ENCODE measurements at places on chromosomes 7 and 10.

DNA sequence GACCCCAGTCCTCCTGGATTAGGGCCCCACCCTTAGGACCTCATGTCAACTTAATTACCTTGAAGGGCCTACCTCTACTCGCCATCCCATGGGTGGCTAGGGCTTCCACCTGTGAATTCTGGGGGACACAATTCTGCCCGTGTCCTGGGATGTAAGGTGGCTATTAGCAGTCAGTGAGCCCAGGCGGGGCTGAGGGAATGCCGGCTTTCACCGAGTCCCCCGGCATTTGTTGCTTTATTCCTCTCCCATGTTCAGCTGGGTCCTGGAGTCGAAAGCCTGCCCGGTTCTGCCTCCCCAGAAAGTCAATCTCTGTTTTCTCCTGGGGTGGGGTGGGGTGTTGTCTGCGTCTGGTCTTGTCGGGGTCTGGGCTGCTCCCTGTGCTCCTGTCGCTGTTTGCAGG, 125.6 kb downstream of the GLRX3 start:
- no peak for DNase-seq

DNA sequence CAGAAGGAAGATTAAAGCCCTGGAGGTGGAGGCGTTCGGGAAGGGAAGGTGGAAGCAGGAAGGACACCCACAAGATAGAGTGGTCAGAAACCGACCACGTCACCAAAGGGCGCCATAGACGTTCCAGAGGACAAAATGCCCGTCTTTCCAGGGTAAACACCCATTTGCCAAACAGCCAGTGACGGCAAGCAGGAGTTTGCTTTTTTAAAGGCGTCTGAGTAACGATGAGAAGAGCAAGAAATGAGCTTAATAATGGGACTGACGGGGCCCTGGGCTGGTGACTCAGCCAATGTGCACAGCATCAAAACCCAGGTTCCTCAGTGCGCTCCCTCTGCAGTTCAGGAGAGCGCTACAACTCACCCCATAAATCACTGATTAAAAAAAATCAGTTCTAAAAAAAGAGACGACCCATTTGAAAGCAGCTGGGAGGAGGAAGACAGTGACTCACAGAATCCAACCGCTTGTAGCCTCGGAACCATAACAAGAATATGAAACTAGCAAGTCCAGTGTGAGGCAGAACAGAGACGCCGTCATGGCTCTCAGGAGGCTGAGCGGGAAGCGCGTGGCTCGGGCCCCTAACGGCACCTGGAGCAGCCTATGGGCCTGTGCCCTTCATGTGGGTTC, 5.9 kb downstream of the DIP2C start:
- DNase-seq: no peak

DNA sequence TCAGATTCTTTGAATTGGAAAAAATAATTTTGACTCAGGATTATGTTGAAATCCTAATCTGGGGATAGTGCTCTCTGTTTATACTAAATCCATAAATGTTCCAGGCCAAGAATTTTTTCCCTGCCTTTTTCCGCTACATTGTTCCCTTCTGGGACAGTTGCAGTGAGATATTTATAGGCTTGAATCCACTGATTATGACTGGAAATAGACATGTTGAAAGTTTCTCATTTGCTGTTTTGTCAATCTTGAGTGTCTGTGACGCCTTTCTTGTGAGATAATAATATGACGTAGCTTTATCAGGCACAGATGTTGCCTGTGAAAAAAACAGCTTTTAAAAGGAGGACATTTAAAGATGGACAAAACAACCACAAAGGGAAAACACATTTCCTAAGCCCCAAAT, 155.9 kb downstream of the ARID5B start:
- no peak for DNase-seq

DNA sequence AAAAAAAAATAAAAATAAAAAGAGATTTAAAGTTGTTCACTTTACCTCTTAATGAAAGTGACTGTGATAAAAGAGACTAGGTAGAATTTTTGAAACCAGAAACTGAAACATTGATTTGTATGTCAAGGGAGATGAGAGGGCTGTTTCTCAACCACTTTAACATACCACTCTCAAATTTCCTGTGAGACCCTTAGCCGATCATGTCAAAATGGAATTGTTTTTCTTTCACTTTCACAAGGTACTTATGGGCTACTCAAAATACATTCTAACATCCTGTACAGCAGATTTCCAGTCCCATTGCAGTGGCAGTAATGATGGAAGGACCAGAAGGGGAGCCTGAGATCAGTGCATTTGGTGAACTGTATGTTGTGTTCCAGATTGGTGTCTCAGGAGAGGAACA, 261.2 kb downstream of the PPP1R3A start:
- no peak for DNase-seq

GRCh38 chr10:60382946-60383681, 6.6 kb downstream of the ANK3 start:
- peak; percentile 39 for DNase-seq

- DNase-seq: no peak
These were observed 10.6 kb upstream of the TSPAN14 start for GRCh38 chr10:80443531-80443974.

DNA sequence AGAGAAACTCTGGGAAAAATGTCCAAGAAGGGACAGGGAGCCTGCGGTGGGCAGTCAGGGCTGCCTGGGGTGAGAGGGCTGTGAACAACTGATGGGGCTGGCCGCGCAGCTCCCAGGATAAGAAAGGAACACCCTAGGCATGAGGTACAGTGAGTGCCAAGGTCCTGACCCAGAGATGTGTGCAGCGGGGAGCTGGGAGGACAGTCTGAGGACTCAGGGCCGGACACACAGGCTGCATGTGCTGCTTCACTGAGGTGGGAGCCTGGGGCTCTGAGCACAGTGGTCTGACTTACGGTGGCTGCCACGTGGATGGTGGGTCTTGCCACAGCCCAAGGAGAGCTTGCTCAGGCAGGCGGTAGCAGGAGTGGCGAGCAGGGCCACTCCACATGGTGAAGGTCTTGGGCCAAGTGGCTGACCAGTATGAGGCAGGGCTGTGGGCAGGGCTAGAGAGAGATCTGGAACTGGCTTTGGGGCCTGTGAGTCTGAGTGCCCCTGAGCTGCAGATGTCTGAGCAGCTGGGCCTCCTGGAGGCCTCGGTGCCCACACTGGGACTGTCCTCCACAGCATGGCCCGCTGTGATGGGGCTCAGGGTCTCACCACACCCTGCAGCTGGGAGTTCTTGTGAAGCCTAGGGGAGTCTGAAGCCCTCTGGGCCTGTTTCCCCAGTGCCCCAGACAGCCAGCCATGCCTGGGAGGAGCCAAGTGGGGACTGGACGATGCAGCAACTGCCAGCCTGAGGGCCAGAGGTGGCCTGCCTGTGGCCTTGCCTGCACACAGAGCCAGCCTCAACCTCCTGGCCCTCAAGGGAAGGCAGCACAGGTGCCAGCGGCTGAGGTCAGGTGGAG, 60.3 kb downstream of the RASGEF1A start:
- DNase-seq: no peak

DNA sequence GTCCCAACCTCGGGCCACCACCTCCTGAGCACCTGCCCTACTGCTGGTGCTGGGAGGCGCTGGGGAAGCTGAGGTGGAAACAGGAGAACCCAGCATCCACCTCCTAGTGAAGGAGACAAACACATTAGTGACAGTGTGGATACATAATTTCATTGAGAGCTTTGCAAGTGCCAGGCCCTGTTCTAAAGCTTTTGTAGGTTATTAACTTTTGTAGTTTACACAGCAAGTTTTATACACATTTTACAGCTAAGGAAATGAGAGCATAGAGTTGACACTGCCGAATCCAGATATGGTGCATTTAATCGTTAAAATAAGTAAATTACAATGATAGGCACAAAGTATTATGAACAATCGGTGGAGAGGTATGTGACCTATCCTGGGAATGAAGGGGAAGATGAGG, 466.1 kb upstream of the C7orf33 start:
- no peak for DNase-seq

GRCh38 chr10:4661511-4662255, 164.3 kb upstream of the AKR1E2 start:
- no peak for DNase-seq

- peak; percentile 8 for DNase-seq
These were observed 316.5 kb upstream of the CACNA2D1 start for GRCh38 chr7:82760074-82760473.

GRCh38 chr10:71492872-71493271, 96.2 kb downstream of the CDH23 start:
- no peak for DNase-seq

DNA sequence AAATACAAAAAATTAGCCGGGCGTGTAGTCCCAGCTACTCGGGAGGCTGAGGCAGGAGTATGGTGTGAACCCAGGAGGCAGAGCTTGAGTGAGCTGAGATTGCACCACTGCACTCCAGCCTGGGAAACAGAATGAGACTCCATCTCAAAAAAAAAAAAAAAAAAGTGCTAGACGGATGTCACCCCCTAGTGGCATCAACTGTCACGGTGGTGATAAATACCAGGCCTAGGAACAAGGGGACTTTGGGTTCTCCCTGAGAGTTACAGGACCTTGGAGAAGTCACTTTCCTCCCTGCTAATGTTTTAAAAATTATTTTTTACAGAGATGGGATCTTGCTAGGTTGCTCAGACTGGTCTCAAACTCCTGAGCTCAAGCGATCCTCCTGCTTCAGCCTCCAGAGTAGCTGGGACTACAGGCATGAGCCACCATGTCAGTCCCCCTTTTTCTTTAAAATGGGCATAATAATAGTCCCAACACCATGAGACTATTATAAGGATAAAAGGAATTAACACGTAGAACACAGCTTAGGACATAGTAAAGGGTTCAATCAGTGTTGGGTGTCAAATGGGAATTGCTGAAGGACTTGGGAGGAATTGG, 2.6 kb upstream of the TMEM130 start:
- DNase-seq: no peak

DNA sequence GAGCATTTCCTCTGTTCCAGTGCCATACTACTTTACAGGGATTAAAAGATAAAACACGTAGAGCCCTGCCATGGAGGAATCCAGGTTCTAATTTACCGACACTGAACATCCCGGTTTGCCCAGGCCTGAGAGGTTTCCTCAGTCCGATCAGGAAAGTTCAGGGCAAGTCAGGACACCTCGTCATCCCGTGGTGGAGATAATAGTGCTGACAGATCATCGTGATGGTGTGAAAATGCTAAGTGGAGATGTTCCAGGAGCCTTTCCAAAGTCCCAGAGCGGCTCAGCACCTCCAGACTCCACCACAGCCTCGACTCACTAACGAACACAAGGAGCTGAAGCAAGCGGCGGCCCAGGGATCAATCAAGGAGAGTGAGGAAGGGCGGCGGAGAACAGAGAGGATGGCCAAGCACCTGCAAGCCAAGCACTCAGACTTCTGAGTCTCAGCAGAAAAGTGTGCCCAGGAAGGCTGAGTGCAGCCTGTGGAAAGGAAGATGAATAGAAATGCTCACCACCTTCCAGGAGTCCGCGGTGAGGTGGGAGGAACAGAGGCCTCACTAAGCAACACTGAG, 103.7 kb upstream of the VWC2 start:
- DNase-seq: no peak

DNA sequence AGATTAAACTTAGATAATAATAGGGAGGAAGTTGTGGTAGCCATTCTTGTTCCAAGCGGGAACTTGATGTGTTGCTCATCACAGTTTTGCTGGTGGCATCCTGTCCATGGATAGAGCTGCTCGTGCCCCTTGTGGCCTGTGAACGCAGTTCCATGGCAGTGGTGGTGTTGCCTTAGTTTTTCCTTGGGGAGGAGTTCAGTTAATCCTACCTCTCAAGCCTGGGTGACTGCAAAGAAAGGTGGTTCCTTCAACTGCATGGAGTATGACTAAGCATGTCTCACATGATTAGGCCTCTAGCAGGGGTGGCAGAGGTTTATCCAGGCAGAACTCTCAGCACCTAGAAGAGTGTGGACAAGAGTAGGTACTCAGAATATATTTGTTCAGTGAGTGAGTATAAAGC, 99.7 kb downstream of the MAPK8 start:
- DNase-seq: no peak

GRCh38 chr10:47372726-47373125, 11.4 kb downstream of the ZNF488 start:
- DNase-seq: no peak

GRCh38 chr10:22823109-22823508, 104.7 kb upstream of the ARMC3 start:
- DNase-seq: no peak

- DNase-seq: no peak
These were observed 27.5 kb upstream of the RELN start for GRCh38 chr7:104017001-104017400.

DNA sequence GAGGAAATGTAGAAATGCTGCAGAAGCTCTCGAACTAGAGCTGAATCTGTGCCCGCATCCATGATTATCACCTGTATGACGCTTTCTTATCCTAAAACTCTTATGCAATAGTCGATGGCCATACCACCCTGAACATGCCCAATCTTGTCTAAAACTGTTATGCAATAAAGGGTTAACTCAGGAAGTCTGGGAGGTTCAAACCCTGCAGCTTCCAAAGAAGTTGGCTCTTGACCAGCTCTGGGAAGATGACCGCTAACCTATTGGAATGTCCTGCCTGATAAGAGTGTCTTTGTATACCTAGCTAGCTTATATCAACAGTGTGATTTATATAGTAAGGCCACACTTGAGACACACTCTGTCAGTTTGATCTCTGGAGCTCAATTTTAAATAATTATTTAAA, 3.4 kb upstream of the C10orf88 start:
- DNase-seq: no peak

GRCh38 chr10:74026428-74027015, 28.6 kb downstream of the VCL start:
- no peak for DNase-seq

DNA sequence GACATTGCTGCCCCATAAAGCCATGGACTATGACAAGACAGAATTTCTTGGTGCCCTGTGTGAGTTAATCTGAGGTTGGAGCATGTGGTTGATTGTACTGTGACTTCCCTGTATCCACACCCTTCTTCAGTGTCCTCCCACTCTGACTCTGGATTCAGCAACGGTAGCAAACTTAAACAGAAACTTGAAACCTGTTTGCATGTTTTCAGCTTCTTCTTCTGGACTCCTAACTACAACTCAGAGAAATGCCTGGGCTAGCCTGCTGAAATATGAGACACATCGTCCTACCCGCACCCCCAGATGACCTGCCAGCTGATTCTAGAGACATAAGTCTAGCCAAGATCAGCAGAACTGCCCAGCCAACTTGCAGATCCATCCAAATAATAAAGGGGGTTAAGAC, 78.4 kb downstream of the IPMK start:
- DNase-seq: no peak

GRCh38 chr10:99555825-99556523, 23.2 kb downstream of the NKX2-3 start:
- no peak for DNase-seq

DNA sequence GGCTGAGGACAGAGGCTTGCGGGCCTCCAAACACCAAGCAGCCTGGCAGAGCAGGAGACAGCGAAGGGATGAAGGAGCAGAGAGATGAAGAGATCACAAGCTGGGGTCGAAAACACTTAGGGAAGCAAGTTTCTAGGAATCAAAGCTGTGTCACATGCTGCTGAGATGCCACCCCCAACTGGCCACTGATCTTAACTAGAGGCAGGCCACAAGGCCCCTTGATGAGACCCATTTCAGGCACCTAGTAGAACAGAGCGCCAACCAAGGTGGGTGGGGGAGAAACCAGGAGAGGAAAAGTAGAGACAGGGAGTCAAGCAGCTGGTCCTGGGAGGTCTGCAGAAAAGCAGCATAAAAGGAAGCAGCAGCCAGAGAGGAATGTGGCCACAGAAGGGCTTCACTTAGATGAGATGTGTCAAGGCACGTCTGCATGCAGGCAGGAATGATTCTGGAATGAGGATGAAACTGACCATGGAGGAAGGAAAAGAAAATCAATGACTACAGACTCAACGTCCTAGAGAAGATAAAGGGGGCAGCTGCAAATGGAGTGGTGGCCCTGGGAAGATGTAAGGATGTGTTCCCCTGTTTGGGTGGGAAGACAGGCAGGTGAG, 85.0 kb upstream of the DDC start:
- no peak for DNase-seq

Data from NCI-H1436 (cell line).